ENCODE measurements at places on chromosomes 6 and 20.

DNA sequence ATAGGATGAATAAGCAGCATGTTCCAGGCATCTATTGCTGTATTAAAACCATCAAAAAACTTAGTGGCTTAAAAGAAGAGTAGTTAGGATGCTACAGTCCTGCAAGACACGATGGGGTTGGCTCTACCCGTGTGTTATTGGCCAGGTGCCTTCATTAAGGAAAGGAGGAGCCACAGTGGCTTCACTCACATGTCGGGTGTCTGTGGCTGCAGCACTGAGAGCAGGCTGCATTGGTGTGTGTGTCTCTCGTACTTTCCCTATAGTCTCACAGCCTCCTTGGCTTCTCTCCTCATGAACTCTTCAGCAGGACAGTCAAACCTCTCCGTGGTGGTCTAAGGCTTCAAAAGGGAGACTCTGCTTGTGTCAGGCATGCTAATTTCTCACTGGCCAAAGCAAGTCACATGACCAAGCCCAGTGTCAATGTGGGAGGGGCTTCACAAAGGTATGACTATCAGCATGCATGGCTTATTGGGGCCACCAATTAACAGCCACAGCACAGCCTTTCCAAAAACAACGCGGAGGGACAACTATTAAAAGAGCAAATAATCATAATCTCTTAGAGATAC is 402.8 kb downstream of the KIF16B start:
- no peak for DNase-seq

DNA sequence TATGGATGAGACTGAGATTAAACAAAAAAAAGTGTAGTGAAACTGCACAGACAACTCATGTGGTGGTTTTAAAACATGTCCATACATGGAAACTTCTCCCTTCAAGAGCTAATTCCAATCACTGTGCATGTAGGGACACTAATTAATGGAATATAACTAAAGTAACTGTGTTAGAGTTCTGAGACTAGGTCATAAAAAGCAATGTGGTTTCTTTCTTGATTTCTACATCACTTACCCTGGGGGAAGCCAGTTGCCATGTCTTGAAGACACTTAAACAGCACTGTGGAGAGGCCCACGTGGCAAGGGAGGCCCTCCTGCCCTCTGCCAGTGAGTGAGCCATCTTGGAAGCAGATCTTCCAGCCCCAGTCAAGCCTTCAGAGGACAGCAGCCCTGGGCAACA is 118.2 kb upstream of the DST start:
- DNase-seq = no peak

DNA sequence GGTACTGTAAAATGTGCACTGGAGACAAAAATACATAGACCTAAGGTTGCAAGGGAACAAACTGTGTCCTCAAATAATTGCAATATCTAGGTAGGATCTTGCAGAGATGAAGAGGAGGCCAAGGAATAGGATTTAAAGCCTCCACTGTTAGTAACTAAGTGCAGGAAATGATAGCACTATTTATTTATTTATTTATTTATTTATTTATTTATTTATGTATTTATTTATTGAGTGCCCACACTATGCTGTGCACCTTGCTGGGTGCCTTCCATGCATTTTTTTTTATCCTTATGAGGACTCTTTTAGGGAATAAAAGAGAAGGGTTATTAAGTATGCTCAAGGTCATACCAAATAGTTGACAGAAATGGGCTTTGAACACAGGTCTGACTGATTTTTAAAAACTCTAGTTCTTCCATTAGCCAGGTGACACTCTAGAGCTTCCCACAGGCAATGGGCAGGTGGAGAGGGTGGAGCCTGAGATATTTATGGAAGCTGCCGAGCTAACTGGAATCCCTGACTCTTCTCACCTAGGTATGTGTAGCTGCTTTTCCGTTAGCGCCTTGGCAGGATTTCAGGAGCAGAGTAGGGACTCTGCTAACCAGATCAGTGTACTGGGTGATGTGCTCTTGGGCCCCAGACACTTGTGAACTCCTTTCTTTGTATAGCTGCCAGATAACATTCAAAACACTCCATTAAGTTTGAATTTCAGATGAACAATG is 12.8 kb upstream of the NUP153 start:
- no peak for DNase-seq

DNA sequence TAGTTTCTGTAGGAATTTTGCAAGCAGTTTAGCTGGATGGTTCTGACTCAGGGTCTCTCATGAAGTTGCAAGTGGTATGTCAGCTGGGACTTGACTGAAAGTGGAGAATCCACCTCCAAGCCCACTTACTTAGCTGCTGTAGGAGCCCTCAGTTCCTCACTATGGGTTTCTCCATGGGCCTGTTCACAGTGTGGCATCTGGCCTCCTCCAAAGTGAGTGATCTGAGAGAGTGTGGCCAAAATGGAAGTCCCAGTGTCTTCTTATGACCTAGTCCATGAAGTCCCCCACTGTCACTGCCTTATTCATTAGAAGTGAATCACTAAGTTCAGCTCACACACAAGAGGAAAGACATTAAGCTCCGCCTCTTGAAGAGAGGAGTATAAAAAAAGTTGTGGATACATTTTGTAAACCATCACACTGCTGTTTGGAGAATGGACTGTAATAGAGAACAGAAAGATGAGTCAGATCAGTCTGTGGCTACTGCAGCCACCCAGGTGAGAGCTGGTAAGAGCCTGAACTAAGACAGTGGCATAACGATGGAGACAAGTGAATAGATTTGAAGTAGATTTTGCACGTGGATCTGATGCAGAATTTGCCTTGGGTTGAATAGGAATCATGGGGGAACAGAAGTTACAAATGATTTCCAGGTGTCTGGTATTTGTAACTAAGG is 4.9 kb upstream of the NELFCD start:
- DNase-seq = no peak

- no peak for DNase-seq
Observed at GRCh38 chr6:121354764-121355163, 20.5 kb upstream of the TBC1D32 start.

Measured in activated naive CD4-positive, alpha-beta T cell treated with anti-CD3 and anti-CD28 coated beads, Interleukin-2, amount 10 ng/mL, durations not matched to agents 7 days and 5 days (primary cell).